ENCODE measurements at places on chromosomes 5 and 9.
A peak's percentile ranks its signal among the peaks of the same experiment; 100 is the strongest.

- DNase-seq = no peak
Measured at GRCh38 chr5:157215514-157216167, 35.0 kb downstream of the ITK start.

- no peak for DNase-seq
Measured at GRCh38 chr5:177473443-177474001, at the start of gene DBN1. Gene DBN1 (minus strand): TSS chr5:177473634. CDS start chr5:177473521, 113 bp downstream.

GRCh38 chr5:174692982-174693422 lies 31.4 kb upstream of the MSX2 start:
- no peak for DNase-seq

- DNase-seq = peak; percentile 62
Measured at GRCh38 chr9:134545543-134546245, 95.9 kb upstream of the COL5A1 start.

DNA sequence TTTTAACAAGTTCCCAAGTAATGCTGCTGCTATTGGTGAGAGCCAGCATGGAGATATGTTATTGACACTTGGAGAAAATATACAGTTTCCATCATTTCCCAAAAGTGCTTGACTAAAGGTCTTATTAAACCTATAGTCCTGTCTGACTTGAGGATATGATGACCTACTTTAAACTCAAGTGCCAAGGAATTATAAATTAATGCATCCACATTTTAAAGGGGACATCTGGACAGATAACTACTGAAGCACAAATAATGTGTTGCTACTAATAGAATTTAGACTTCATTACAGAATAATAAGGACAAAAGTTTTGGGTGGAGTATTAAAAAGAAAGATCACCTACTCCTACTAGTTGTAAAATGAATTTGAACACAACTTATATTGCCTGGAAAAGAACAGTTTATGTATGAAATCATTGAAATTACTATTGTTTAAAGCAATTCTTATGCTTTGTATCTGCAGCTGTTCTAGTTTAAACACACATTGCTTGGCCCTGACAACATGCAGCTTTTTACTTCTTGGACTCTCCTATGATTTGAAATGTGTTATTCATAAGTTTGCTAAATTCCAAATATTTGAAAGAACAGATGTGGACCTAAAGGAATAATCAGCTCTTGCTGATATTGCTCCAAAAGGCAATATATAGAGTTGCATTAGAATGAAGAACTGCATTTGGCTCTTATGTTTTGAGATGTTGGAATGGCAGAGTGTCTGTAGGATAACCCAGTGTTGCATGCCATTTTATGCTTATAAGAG lies 73.4 kb downstream of the SGCD start:
- DNase-seq = no peak

GRCh38 chr9:127360829-127361228 lies 36.1 kb upstream of the SLC2A8 start:
- DNase-seq = no peak

GRCh38 chr9:121550569-121551512 lies 51.2 kb upstream of the GGTA1 start:
- no peak for DNase-seq

DNA sequence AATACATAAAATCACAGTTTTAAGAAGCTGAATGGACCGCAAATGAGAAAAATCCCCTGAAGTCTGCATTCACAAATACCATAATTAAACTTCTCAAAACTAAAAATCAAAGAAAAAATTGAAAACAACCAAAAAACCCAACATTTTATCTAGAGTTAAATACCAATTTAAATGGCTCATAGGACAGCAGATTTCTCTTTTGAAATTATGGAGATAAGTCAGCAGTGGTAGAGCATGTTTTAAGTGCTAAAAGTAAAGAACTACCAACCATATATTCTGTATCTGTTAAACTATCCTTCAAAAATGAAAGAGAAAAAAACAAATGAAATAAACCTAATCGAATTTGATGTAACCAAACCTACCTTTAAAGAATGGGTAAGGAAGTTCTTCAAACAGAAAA lies 862.8 kb downstream of the TAF11L14 start:
- DNase-seq = no peak

DNA sequence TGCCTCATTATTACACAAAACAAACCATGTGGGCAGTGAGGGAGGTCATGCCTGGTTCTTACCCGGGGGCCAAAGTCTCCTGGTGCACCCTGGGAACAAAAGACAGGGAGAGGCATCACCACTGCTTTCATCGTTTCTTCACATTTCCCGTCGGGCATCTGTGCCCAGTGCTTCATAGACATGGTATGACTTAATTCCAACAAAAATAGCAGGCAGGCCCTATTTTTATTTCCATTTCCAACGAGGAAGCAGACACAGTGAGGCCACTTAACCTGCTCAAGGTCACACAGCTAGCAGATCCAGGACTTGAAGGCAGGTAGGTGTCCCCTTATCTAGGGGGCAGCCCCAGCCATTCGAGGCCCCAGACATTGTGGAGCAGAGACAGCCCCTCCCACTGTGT lies 34.6 kb upstream of the PHYKPL start:
- no peak for DNase-seq

DNA sequence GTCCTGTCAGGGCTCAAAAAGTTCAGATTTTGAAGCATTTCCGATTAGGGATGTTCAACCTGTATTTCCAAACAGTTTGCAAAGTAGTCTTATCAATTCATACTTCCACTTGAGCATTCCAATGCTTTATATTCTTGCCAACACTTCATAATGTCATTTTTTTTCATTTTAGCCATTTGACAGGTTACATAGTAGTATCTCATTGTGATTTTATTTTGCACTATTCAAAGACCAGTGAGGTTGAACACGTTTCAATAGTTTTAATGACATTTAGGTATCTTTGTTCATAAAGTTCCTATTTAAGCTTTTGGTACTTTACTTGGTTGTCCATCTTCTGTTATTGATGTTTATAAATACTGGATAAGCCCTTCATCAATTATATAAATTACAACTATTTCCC lies 71.4 kb downstream of the CEP120 start:
- DNase-seq = no peak

- DNase-seq = no peak
Measured at GRCh38 chr9:83792746-83793145, 24.8 kb downstream of the GKAP1 start.

DNA sequence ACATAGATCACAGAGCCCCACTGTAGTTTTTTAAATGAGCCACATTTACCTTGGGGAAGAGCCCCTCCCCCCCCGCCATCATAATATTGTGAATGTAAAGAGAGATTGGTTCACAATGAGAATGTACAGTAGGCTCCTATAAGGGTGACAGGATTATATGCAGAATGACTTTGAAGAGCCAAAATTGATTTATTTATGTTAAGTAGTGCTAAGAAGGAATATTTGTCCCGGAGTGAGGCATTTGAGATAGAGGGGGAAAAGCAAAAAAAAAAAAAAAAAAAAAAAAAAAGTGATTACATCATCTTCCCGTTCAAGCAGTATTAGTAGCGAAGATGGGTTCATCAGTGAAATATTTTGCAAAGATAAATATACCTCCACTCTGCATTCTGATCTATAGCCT lies 73.9 kb downstream of the PIK3R1 start:
- no peak for DNase-seq

- DNase-seq = no peak
Measured at GRCh38 chr9:111068771-111069170, 30.5 kb upstream of the LPAR1 start.

- DNase-seq = no peak
Measured at GRCh38 chr9:115115117-115115880, 2.7 kb downstream of the TNC start.

GRCh38 chr5:91954136-91954535 lies 571.0 kb upstream of the ARRDC3 start:
- no peak for DNase-seq

GRCh38 chr5:115330830-115331229 lies 34.4 kb upstream of the CCDC112 start:
- DNase-seq = no peak

GRCh38 chr9:95516221-95516733 lies 494 bp downstream of the PTCH1 start:
- DNase-seq = no peak

DNA sequence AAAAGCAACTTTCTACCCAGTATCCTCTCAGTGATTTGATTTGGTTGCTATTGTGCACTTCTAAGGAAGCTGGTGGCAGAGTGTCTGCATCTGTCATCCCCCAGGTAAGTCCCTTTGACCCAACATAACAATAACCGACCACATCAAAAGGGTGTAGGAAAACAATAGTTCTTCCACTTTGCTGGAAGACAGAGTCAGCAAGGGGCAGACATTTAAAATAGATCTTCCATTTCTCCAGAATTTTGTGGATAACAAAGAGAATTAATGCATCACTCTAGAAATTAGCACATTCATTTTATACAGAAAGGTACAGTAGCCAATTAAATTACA lies 177.5 kb downstream of the EBF1 start:
- DNase-seq = no peak

DNA sequence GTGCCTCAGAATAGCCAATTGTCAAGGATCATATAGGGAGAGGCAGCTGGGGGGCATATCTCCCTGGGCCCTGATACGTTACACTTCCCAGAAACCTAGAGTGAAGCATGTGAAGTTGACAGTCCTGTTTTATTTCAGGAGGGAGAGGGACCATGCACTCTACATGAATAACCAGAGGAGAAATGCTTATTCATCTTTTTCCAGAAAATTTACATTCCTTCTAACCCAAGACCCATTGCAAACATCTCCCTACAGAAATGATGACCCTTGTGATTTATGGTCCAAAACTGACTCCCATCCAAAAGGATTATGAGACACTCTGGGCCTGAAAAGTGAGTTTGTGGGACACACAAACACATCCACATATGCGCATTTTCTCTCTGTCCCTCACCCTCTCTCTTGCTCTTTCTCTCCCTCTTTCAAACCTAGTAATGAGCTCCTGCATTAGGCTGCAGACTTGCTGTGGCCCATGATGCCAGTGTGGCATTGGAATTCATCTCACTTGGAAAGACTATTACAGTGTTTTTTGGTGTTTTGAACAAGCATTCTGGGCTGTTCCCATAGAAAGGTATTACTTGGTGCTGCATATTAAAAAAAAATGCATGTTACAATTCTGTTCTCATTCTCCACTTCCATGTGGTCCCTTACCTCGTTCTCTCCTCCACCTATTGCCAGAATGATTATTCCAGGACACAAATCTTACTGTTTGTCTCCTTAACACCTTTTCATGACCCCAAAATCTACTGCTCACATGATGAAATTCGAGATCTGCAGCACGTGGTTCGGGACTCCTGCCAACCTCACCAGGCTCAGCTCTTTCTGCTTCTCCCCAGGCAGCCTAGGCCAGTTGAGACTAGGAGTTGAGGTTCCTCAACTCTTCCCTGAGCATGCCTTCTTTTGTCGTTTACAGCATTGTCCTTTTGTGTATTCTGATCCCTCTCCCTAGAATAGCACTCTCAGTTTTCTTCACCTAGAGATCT lies 451.3 kb upstream of the KLF4 start:
- DNase-seq = no peak

- no peak for DNase-seq
Measured at GRCh38 chr5:152547202-152547601, 142.1 kb upstream of the NMUR2 start.

DNA sequence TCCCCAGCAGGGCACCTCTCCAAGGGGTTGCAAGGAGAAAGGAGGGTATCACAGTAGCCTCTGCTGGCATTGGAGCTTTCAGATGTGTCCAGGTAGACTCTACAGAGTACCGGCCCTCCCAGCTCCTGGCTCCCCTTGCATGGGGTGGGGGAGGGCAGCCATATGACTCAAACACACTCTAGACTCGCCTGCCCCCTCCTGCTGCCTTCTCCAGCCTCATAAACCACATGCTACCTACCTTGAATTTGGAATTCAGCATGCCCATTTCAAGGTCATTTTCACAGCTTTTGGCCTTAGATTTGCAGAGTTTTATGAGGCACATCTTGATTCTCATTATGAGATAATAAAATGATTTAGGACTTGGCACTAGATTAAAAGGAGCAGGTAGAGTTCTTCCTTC lies 32.8 kb upstream of the SMIM32 start:
- no peak for DNase-seq

GRCh38 chr5:4078544-4078943 lies 482.9 kb downstream of the IRX1 start:
- DNase-seq = no peak

GRCh38 chr9:8534828-8535227 lies 735.2 kb upstream of the DMAC1 start:
- DNase-seq = no peak

DNA sequence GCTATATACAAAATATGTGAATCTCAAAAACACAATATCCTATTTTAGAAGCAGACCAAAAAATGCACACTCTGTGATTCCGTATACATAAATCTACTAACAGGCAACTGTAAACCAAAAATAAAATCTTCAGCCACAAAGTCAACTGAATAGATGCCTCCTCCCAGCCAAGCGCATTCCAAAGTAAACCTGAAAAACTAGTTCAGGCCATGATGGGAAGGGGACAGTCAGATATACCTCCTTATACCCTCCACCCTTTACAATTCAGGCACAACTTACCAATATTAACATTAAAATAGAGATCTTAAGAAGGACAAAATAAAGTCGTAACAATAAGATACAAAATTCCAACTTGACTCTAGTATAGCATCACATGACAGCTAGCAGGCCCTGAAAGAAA lies 1604.5 kb upstream of the NUDT12 start:
- DNase-seq = no peak

DNA sequence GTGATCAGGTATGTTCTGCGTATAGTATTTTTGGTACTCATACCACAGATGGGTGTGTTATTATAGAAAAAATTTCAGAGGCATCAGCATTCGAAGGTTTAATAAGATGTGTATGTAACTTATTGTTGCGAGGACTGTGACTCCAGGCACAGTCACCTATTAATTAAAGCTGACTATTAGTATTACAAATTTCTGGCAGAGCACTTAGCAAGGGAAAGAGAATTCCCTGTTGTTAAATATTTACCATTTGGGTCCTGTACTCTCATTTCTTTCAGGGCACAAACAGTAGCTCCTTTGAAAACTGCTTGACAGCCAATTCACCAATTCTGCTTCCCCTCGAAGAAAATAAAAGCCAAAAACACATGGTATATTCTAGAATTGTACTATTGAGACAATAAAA lies 653.8 kb downstream of the ELAVL2 start:
- DNase-seq = no peak

GRCh38 chr5:180492226-180492903 lies 1.8 kb upstream of the CNOT6 start:
- DNase-seq = peak; percentile 60

DNA sequence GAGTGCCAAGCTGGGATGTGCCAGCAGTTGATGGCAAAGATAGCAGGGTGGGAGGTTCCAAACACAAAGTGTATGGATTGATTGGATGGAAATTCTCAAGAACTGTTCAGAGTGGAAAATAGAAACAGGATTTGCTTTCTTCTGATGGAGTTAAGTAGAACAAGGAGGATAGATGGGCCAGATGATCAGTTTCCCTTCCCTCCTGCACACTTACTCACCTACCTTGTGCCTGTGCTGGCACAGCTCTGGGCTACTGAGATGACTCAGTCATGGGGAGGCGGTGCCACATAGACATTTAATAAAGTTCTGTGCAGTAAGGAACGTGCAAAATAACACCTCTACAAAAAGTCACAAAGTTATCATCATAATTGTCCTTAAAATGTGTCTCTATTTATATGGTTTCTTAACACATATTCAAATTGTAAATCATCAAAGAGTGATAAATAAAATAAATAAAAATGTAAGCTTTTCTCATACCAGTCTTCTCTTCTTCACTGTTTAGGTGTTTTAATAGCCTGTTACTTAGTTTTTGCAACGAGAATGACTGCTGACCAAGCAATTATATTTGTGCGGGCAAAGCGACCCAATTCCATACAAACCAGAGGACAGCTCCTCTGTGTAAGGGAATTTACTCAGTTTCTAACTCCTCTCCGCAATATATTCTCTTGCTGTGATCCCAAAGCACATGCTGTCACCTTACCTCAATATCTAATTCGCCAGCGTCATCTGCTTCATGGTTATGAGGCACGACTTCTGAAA lies 12.7 kb downstream of the PTPDC1 start:
- no peak for DNase-seq

- peak; percentile 58 for DNase-seq
Measured at GRCh38 chr9:37954581-37954981, 50.7 kb upstream of the SLC25A51 start.
